Cortex of kidney (tissue), 1 donor: ENCODE measurements at places on chromosomes 3 and 15.

GRCh38 chr3:31724651-31725050 lies 191.9 kb downstream of the STT3B start:
- no peak for DNase-seq

DNA sequence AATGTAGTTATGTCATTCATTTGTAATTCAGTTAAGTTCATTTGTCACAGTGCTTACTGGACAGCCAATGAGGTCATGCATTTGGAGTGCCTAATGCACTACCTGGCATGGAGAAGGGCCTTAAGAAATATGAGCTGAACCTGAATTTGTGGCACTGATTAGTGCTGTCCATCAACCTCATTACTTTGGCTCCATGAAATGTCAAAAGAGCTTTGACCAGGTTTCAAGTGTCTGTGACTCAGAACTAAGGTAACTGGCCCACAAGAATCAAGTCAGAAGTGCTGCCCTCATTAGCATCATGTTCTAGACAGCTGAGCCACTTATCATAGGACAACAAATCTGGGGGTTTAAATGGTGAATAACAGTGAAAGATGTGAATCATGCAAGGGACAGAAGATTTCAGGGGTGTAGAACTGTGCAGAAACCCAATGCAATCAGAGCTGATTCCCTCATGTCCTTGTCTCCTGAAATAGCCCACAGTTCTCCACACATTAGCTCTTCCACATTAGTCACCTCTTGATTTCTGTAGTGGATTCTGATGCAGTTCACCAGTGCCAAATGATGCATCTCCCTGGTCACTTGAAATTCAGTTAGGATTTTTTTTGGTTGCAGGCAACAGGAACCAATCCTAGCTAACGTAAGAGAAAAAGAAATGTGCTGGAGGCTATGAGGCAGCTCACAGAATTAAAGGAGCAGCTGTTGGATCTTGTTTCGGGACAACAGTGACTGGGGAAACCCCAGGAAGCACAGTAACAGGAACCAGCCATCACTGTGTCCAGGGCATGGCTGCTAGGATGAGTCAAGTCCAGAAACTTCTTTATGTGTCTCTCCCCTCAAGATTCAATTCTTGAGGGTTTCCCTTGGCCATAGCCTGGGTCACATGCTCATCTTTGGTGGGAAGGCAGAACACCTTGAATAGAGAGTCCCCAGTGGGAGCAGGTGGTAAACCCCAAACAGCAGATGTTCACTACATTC lies 38.7 kb downstream of the CHST2 start:
- DNase-seq: no peak

- DNase-seq: no peak
These were observed 89.5 kb downstream of the ANP32A start for GRCh38 chr15:68730976-68731897.

- no peak for DNase-seq
These were observed 33.8 kb upstream of the EPHB1 start for GRCh38 chr3:134761213-134761612.

DNA sequence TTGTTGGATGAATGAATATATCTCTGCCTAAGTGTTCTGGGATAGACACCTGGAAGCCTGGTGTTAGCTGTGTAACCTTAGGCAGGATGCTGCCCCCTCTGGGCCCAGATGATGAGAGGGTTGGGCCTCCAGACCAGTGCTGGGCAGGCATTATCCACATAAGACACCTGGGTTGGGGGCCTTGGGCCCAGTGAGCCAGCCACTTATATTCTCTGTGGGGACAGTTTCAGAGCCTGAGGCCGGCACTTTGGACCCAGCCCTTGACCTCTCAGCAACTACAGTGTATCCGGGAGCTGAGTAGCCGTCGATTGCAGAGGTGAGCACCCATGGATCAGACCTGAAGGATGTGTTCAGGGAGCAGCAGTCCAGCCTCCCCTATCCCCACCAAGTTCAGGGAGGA lies 2.2 kb downstream of the HEMK1 start:
- no peak for DNase-seq

GRCh38 chr3:155958676-155959075 lies 88.2 kb downstream of the GMPS start:
- no peak for DNase-seq

DNA sequence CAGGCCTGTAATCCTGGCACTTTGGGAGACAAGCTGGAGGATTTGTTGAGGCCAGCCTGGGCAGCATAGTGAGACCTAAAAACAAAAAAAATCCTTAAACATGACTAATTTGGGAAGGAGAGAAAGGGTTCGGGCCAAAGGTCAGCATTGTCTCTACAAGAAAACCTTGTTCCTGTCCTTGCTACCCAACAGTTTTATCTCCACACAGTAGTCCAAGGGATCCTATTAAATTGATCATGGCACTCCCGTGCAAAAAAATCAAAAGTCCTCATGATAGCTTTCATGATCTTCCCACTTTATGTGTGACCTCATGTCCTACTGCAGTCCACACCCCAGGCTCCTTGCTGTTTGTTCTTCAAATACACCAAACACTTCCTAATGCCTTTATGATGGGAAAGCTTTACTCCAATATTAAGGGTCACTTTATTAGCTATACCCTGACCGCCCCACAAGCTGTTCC lies 4.2 kb downstream of the RPL15 start:
- DNase-seq: no peak

DNA sequence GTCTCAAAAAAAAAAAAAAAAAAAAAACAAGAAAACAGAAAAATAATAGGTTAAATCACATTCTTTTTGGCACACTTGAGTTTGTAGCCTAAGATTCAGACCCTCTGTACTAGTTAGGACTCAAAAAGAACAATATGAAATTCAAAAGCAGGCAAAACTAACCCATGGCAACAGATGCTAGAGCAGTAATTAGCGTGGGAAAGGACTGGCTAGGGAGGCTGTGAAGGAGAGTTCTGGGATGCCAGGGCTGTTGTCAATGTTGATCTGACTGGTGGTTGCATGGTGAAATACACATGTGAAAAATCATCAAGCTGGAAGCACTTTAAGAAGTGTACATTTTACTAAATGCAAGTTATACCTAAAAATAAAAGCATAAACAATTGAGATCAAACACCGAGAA lies 35.6 kb downstream of the KLHL6 start:
- DNase-seq: no peak

- no peak for DNase-seq
These were observed 47.2 kb upstream of the UBE3A start for GRCh38 chr15:25486051-25486450.

GRCh38 chr3:30738605-30739004 lies 132.2 kb downstream of the TGFBR2 start:
- DNase-seq: no peak

DNA sequence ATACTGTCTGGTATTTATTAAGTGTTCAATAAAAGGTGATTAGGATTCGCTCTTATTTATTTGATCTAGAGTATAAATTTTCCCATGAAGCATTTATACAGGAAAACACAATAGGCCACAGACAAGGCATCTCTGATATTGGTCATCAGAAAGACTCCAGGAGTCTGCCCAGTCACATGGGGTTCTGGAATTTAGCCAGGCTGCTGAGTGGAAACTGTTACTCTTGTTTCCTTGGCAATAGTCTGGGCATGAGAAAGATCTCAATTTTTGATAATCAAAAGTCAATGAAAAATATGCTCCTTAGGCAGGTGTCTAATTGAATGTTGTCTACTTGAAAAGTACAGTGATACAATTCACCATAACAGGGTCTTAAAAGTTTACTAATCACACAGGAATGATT lies 161.2 kb downstream of the FRMD5 start:
- DNase-seq: no peak

DNA sequence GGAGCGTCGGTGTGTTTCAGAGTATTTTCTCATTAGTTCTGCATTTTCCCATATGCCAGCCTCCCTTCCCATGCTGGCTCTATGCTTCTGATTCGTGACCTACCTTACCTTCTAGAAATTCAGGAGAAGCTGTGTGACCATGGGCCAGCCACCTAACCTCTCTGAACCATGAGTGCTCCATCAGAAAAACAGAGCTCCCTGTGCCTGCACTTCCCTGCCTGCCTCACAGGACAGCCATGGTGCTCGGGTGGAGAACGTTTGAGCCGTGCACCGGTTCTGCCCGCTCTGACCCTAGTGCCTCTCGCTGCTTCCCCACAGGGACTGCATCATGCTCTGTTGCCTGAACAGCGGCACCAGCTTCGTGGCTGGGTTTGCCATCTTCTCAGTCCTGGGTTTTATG lies 74.5 kb upstream of the SLC6A1 start:
- DNase-seq: no peak

DNA sequence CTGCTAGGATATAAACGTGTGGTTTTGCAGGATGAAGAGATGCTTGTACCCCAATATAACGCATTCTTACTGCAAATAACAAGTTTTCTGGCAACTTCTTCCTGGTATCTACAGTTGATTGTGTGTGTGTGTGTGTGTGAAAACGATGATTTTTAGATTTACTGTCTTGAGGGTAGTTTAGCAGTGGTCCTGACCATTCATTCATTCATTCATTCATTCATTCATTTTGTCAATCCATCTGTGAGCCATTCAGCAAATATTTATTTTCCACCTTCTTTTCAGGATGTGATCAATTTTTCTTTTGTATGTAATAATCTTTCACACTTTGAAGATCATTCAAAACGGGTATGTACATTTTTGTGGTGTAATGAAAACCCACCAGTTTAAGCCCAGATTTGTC lies 250.7 kb downstream of the PTPRG start:
- no peak for DNase-seq

DNA sequence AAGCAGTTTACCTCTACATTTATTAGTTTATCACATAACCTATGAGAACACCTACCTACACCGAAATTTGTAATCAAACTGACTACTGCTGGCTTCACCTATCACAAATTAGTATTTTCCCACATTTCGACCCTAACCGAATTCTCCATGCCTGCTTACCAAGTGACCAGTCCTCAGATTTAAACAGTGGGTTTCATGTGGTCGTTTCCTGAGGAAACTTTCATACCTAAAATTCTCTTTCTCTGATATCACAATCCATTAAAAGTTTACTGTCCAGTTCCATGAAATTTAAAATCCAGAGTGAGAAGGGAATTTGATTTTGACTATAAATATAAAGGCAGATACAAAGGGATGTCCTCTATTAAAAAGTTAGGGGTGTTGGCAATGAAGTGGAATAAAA lies 1.9 kb downstream of the PLOD2 start:
- DNase-seq: no peak

DNA sequence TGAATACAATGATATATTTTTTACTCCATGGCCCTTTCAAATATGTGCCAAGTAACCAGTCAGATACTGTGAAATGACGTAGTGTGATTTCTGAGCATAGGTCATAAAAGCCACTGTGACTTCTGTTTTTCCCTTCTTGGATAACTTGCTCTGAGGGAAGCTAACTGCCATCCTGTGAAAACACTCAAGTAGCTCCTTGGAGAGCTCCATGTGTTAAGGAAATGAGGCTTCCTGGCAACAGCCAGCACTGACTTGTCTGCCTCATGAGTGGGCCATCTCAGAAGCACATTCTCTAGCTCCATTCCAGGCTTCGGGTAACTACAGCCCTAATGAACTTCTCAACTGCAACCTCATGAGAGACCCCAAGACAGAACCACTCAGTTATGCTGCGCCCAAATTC lies 9.5 kb upstream of the CCDC80 start:
- no peak for DNase-seq

GRCh38 chr3:13884851-13885703 lies 5.2 kb upstream of the WNT7A start:
- DNase-seq: no peak

GRCh38 chr3:170506556-170506955 lies 79.3 kb downstream of the SLC7A14 start:
- no peak for DNase-seq

DNA sequence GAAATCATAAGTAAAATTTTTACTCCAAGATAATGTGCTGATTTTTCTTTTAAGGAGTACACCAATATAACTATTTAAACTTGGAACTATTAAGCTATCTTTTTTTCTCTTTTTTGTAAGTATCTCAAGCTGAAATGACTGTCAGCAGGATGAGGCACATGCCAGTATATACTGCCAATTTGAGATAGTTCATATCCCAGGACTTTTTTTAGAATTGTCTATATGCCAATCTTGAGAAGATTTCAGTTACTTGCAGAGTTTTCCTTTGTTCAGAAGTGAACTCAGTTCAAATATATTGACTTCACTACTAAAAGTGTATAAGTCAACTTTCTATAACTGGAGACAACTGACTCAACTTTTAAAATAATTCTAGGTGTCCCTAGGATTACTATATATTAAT lies 181.7 kb upstream of the ZNF717 start:
- no peak for DNase-seq

- DNase-seq: no peak
These were observed 278.6 kb upstream of the GPR149 start for GRCh38 chr3:154708554-154708953.

DNA sequence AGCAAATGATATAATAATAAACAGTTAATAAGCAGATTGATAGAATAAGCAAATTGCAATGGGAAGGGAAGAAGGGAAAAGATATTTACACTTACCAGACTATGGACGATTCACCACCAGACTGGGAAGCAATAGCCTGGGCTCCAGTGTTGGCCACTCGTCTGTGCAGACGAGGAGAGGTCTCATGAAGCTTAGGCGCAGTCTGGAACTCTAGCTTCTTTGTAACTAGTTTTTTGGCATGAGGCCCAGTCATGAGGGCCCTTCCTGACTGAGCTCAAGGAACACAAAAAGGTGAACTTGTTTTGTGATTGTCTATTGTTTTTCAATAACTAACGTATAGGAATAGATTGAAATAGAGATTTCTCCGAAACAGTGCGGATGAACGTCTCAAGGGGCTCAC lies 63.3 kb upstream of the GATM start:
- DNase-seq: no peak

GRCh38 chr3:151357463-151357850 lies 27.1 kb downstream of the P2RY12 start:
- DNase-seq: no peak

- no peak for DNase-seq
These were observed 11.0 kb upstream of the BFSP2 start for GRCh38 chr3:133388696-133389395.

DNA sequence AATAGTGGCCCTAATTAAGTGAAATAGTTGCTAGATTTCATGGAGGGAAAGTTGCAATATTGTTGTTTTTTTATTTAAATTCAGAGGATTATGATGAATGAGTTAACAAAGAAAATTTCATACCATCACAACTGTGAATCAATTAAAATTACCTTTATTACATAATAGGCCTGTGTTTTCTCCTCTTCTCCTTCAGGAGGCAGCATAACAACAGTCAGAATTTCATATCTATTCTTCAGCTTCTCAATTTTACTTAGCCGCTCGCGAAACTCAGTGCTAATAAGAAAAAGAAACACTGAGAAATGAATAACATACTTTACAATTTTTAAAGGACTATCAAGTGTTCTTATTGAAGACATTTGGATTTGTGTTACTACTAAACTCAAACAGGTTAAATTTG lies 29.4 kb downstream of the TTC14 start:
- no peak for DNase-seq

DNA sequence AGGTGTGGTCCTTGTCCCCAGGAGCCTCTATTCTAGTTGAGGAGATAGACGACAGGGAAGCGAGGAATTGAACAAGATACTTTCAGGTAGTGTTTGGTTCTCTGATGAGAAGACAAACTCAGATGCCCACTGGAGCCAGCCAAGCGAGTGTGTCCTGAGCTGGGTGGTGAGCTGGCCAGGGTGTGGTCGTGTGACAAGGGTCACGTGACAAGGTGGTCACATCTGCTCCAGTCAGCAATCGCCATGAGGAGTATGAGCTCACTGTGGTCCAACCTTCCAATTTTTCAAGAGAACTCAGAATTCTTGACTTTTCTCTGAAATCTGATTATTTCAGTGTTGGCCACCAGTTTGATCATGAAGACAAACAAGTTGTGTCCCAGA lies 39.5 kb downstream of the SLC6A6 start:
- DNase-seq: no peak

- DNase-seq: no peak
These were observed 272.9 kb upstream of the KCNMB2 start for GRCh38 chr3:178263236-178263916.
